Kidney (tissue), 22 donors: ENCODE measurements at places on chromosomes 11 and 22. TPM values are rescaled to one million over a fixed set of nuclear protein-coding genes. Genes with fewer than 3 reads are reported as not detected.
A peak's percentile ranks its signal among the peaks of the same experiment; 100 is the strongest.

- H3K4me1 ChIP-seq, result no peaks in the 10 kb centered on the region
- H3K27me3 ChIP-seq, result no peaks in the 10 kb centered on the region
- DNase-seq, result peak; percentile 79
- no peaks in the 10 kb centered on the region for H3K36me3 ChIP-seq
- H3K27ac ChIP-seq, result no peak overlapping the region
These were observed 1.4 kb upstream of the KREMEN1 start for GRCh38 chr22:29071261-29072045.

The CREB3L1 gene
- 7.3 TPM for total RNA-seq

The BDNF gene
- 0.31 TPM for total RNA-seq

DNA sequence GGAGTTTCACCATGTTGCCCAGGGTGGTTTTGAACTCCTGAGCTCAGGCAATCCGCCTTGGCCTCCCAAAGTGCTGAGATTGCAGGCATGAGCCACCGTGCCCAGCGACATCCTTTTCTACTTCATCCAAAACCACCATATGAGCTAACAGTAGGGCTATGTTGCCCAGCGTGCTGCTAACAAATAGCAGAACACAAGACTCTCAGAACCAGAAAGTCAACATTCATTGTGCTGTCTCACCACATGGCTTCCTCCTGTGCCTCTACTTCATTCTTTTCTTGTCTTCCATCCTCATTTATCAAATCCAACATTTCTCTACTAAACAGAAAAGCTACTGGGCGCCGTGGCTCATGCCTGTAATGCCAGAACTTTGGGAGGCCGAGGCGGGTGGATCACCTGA, 12.0 kb upstream of the DENND5A start:
- no peak overlapping the region for H3K4me3 ChIP-seq
- H3K36me3 ChIP-seq, result no peaks in the 10 kb centered on the region
- DNase-seq, result no peak
- H3K27ac ChIP-seq, result no peak overlapping the region

GRCh38 chr11:134331354-134332188, at the start of gene GLB1L2:
TSS of gene GLB1L2 (plus strand) at chr11:134331988. CDS start at chr11:134332062, 74 bp downstream.
- H3K27me3 ChIP-seq, result peaks cover 10% of the 10 kb centered on the region
- peaks cover 3% of the 10 kb centered on the region for H3K4me1 ChIP-seq
- H3K4me3 ChIP-seq, result peak within 1 kb of the TSS; percentile 39
- H3K27ac ChIP-seq, result no peak within 1 kb of the TSS

The IGLL1 gene
- not detected for total RNA-seq

GRCh38 chr11:1879342-1879940, 12.3 kb downstream of the PRR33 start:
- H3K36me3 ChIP-seq, result no peaks in the 10 kb centered on the region
- H3K27ac ChIP-seq, result no peak overlapping the region
- DNase-seq, result peak; percentile 35
- H3K4me3 ChIP-seq, result no peak overlapping the region

The XRCC6 gene
- 183 TPM for total RNA-seq

The TYR gene
- total RNA-seq, result not detected

GRCh38 chr22:45205276-45205925, 35.3 kb downstream of the KIAA0930 start:
- no peak overlapping the region for H3K4me3 ChIP-seq
- H3K27me3 ChIP-seq, result no peaks in the 10 kb centered on the region
- no peaks in the 10 kb centered on the region for H3K4me1 ChIP-seq
- H3K36me3 ChIP-seq, result peaks cover 7% of the 10 kb centered on the region
- no peak for DNase-seq
- H3K27ac ChIP-seq, result no peak overlapping the region

- H3K27ac ChIP-seq, result no peak overlapping the region
- H3K4me3 ChIP-seq, result no peak overlapping the region
- H3K36me3 ChIP-seq, result no peaks in the 10 kb centered on the region
- H3K4me1 ChIP-seq, result no peaks in the 10 kb centered on the region
- no peak for DNase-seq
These were observed 52.4 kb upstream of the CLMP start for GRCh38 chr11:123247496-123247799.

GRCh38 chr22:32199341-32199740, 5.5 kb downstream of the RFPL2 start:
- no peak overlapping the region for H3K4me3 ChIP-seq
- no peaks in the 10 kb centered on the region for H3K4me1 ChIP-seq
- no peaks in the 10 kb centered on the region for H3K36me3 ChIP-seq
- no peak overlapping the region for H3K27ac ChIP-seq
- no peak for DNase-seq

DNA sequence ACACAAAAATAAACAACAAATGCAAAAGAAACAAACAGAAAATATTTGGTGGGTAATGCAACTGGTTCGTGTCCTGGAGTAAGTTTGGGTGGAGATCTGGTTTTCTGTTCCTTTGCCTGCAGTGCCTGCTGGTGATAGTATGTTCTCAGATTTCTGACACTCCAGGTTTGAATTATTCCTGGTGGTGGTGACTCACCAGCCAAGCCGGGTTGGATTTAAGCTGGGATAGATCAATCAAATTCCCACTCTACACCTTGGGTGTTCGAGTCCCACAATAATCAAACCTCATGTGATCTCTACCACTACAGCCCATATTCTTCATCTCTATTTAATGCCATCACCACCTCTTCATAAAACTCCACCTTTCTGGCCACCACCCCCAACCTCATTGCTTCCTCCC, 421.8 kb downstream of the NTM start:
- H3K36me3 ChIP-seq, result no peaks in the 10 kb centered on the region
- H3K4me3 ChIP-seq, result no peak overlapping the region
- no peak overlapping the region for H3K27ac ChIP-seq
- no peaks in the 10 kb centered on the region for H3K27me3 ChIP-seq
- H3K4me1 ChIP-seq, result no peaks in the 10 kb centered on the region
- DNase-seq, result no peak

The OR56A3 gene
- total RNA-seq, result not detected

GRCh38 chr22:36398601-36399471, 11.1 kb upstream of the MYH9 start:
- H3K27ac ChIP-seq, result no peak overlapping the region
- no peak for DNase-seq
- no peaks in the 10 kb centered on the region for H3K4me1 ChIP-seq
- H3K27me3 ChIP-seq, result no peaks in the 10 kb centered on the region
- H3K4me3 ChIP-seq, result no peak overlapping the region

DNA sequence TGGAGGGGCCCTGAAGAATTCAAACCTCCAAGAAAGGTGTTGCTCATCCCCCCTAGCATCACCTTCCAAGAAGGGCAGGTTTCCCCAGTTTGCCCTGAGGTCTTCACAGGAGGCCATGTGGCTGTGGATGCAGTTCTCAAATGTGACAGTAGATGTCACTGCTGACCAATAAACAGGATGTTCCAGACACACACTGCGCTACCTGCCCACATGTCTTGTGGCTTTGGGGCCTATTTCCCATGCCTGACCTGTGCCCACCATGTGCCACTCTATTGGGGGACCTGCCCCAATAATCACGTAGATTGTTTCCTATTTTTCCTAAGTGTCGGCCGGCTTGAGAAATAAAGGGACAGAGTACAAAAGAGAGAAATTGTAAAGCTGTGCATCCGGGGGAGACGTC, 4.5 kb downstream of the GSTT2 start:
- no peak overlapping the region for H3K27ac ChIP-seq
- H3K27me3 ChIP-seq, result no peaks in the 10 kb centered on the region
- no peak for DNase-seq
- H3K4me1 ChIP-seq, result no peaks in the 10 kb centered on the region

The RIMBP3C gene
- total RNA-seq, result 0.22 TPM

The PKP3 gene
- 3.6 TPM for total RNA-seq

DNA sequence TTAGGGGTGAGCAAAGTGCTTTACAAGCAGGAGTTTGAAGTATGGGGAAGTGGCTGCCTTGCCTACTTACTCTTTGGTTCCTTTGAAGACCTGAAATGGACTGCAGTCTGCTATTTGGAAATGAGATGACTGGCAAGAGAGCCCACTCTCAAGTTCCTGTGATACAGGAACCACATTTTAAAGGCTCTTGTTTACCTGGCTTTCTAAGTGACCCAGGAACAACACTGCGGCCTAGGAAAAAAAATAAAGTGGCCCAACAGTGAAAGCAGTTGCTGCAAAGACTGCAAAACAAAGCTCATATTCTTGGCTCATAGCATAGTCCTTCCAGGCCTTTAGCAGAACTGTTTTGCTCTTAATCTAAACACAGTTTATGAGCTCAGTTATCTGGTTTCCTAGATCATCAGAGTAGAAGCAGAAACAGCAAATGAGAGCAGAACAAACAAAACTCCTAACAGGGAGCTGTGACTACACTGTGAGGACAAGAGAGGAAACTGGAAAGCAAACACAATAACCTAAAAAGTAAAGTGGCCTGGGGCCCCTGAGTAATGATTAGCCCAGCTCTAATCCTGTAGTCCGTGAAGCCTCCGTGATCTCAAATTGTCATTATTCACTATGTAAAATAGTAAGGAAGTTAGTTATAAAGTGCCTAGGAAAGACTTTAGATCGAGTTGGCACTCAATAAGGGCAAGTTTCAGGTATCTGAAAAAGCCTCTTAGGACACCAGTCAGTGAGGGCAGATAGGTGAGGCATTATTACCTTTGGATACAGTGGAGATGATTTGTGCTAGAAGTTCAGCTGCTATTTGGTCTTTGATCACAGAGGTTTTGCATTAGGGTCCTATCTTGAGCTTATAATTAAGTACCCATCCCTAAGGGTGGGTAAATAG, 11.5 kb downstream of the CCDC117 start:
- peak overlapping the region; percentile 59 for H3K27ac ChIP-seq
- peaks cover 26% of the 10 kb centered on the region for H3K36me3 ChIP-seq
- DNase-seq, result no peak
- H3K4me3 ChIP-seq, result no peak overlapping the region

The CCDC134 gene
- 12.2 TPM for total RNA-seq

The GSC2 gene
- not detected for total RNA-seq

The TREH gene
- 1.0 TPM for total RNA-seq

- H3K36me3 ChIP-seq, result no peaks in the 10 kb centered on the region
- H3K27me3 ChIP-seq, result no peaks in the 10 kb centered on the region
These were observed 32.7 kb upstream of the DDX10 start for GRCh38 chr11:108632041-108632704.

DNA sequence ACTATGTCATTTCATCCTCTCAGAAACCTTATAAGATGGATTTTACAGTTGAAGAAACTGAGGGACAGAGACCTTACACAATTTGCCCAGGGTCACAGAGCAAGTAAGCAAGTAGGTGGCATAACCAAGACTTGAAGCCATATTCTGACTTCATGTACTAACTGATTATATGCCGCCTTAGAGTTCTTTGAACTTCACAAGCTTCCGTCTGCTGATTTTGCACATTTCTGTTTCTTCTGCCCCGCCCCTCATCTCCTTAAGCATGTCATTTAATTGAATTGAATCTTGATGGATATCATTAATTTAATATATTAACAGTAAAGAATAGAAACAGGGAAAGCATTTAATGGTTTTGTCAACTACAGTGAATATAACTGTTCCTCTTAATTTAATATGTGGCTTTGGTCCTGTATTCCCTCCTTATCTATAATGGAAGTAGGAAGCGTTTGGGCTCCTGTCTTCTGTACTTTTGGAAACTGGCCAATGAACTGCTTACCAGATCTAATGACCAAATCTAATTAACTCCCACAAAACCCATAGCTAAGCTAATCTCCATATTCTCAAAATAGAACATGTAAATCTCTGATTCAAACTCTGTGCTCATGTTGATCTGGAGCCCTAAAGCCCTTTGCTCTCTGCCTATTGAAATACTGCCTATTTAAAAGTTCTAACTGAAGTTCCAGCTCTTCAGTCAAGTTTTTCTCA, 30.4 kb downstream of the SIK2 start:
- no peaks in the 10 kb centered on the region for H3K36me3 ChIP-seq
- no peak for DNase-seq
- no peaks in the 10 kb centered on the region for H3K27me3 ChIP-seq
- no peak overlapping the region for H3K4me3 ChIP-seq
- no peak overlapping the region for H3K27ac ChIP-seq
- H3K4me1 ChIP-seq, result peaks cover 30% of the 10 kb centered on the region

GRCh38 chr11:33377412-33378370, 120.5 kb downstream of the HIPK3 start:
- H3K27me3 ChIP-seq, result peaks cover 11% of the 10 kb centered on the region
- H3K4me1 ChIP-seq, result no peaks in the 10 kb centered on the region
- no peak overlapping the region for H3K27ac ChIP-seq

DNA sequence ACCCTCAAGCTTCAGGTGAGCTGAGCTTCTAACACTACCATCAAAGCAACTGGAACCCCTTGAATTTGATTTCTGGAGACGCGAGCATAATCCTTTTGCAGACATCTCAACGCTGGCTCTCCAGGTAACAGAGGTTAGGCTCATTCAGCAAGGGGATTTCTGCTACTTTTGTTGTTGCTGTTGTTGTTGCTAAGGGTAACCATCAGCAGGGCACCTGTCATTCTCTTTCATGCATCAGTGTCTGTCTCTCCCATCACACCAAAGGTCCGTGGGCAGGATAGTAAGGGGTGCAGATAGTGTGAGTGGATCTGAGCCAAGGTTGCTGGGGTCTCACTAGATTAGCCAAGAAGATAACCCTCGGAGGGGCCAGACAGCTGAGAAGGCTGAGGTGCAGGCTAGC, 90.3 kb downstream of the TP53I11 start:
- H3K4me3 ChIP-seq, result no peak overlapping the region
- no peaks in the 10 kb centered on the region for H3K27me3 ChIP-seq
- no peaks in the 10 kb centered on the region for H3K4me1 ChIP-seq
- DNase-seq, result no peak
- no peaks in the 10 kb centered on the region for H3K36me3 ChIP-seq
- no peak overlapping the region for H3K27ac ChIP-seq

The TSSK2 gene
- total RNA-seq, result not detected

DNA sequence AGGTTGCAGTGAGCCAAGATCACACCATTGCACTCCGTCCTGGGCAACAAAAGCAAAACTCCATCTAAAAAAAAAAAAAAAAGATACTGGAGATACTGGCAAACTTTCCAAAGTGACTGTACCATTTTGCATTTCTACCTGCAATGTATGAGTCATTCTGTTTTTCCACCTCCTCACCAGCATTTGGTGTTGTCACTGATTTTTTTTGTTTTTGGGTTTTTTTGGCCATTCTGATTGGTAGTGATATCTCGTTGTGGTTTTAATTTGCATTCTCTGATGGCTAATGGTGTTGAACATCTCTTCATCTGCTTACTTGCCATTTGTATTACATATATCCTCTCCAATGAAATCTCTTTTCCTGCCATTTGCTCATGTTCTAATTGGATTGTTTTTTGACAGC, 12.0 kb upstream of the RBX1 start:
- no peaks in the 10 kb centered on the region for H3K4me1 ChIP-seq
- H3K36me3 ChIP-seq, result no peaks in the 10 kb centered on the region
- no peak for DNase-seq
- no peaks in the 10 kb centered on the region for H3K27me3 ChIP-seq

- no peak overlapping the region for H3K4me3 ChIP-seq
- H3K4me1 ChIP-seq, result no peaks in the 10 kb centered on the region
- DNase-seq, result no peak
- H3K36me3 ChIP-seq, result no peaks in the 10 kb centered on the region
- no peaks in the 10 kb centered on the region for H3K27me3 ChIP-seq
These were observed 95.9 kb upstream of the DDI1 start for GRCh38 chr11:103940551-103940950.
